ENCODE measurements at places on chromosomes 13 and 19. TPM values are rescaled to one million over a fixed set of nuclear protein-coding genes. Genes with fewer than 3 reads are reported as not detected.

CPAMD8 gene
- 0.80 TPM for polyA plus RNA-seq

ZFP82 gene
- polyA plus RNA-seq = 9.7 TPM

AMER2 gene
- not detected for polyA plus RNA-seq

FCHO1 gene
- polyA plus RNA-seq = 1.1 TPM

ZNF829 gene
- 2.2 TPM for polyA plus RNA-seq

BEST2 gene
- polyA plus RNA-seq = not detected

HRC gene
- polyA plus RNA-seq = not detected

IGLON5 gene
- polyA plus RNA-seq = not detected
